ENCODE measurements at places on chromosomes 1 and 21.

DNA sequence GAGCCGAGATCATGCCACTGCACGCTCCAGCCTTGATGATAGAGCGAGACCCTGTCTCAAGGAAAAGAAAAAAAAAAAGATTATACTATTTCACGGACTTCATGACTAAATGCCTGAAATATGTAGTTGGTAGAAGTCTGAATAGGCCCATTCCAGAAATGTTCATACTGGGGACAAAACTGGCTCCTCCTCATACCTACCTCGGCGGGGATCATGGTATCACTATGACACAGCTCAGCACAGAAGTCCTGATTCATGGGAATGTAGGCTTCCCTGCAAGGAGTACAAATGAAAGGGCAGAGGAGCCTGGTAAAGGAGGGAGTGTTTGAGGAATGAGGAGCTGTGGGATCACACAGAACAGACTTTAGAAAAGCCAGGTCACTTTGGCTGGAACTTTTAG is 5.0 kb downstream of the SPATA46 start:
- no peak for DNase-seq

- peak; percentile 7 for DNase-seq
These were observed 91.6 kb upstream of the TTC39A start for GRCh38 chr1:51421964-51422363.

DNA sequence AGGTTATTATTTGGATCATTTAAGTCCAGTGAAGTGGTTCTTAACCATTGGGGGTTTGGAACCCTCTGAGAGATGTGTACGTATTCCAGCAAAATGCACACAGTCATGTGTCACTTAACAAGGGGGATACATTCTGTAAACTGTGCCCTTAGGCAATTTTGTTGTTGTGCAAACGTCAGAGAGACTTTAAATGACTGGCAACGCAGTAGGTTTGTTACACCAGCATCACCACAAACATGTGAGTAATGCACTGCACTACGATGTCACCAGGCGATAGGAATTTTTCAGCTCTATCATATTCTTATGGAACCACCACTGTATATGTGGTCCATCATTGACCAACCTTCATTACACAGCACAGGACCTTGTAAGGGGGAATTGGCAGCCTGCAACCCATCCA is 11.9 kb downstream of the AHCYL1 start:
- no peak for DNase-seq

DNA sequence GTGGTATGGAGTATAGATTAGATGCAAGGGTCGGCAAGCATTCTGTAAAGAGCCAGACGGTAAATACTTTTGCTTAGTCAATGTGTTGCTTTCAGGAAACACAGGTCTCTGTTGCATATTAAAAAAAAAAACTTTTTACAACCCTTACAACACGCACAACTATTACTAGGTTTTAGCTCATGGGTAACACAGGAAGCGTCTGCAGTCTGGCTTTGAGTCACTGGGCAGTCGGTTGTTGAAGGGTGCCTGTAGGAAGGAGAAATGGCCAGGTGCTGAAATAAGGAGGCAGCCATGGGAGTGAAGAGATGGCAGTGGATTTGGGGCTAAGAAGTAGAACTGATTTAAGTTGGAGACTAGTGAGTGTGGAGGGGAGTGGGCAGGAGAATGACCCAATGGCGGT is 192.1 kb downstream of the KCNJ6 start:
- no peak for DNase-seq

GRCh38 chr1:203693721-203694120 is 67.1 kb downstream of the ATP2B4 start:
- DNase-seq: no peak

DNA sequence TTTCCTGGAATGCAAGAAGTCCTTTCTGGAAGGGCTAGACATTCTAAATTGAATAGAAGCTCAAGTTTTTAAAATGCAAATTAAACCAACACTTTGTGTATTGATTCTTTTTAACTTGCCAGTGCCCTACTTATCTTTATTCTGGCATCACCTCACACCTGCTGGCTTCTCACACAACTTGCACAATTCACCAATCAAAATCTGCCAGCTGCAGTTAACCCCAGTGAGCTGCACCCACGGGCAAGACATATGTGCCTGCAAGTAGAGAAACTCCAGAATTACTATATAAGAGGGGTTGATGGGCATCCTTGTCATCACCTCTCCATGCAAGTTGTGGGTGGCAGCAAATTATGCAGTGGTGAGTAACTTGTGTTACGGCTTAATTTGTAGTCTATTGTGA is 11.7 kb upstream of the PLPPR4 start:
- DNase-seq: no peak

GRCh38 chr21:24163539-24163938 is 1443.7 kb downstream of the MRPL39 start:
- no peak for DNase-seq

- DNase-seq: no peak
These were observed 84.7 kb upstream of the IRF2BP2 start for GRCh38 chr1:234694661-234695060.

DNA sequence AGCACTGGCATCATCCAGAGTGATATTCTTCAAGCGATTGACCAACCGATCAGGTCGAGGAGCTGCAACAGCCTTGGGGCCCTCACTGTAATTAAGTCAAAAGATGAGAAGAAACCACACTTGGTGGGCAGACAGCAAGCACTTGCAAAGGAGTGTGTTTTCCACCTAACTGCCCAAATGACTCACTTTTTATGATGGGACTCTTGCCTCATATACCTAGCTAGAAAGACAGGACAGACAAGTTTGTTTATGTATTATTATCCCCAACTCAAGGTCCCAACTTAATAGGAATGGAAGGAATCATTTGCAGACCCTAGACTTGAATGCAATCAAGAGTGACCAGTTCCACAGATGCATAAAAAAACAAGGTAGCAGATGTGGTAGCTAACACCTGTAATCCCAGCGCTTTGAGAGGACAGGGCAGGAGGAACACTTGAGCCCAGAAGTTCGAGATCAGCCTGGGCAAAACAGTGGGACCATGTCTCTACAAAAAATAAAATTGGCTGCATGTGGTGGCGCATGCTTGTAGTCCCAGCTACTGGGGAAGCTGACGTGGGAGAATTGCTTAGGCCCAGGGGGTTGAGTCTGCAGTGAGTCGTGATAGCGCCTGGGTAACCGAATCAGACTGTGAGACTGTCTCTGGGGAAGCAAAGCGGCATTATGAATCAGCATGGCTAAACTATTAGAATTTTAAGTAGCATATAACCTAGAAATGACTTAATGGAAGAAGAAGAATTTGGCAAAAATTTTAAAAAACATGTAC is 2.3 kb upstream of the NRAS start:
- DNase-seq: no peak

GRCh38 chr1:62269851-62270495 is 49.3 kb downstream of the KANK4 start:
- no peak for DNase-seq

DNA sequence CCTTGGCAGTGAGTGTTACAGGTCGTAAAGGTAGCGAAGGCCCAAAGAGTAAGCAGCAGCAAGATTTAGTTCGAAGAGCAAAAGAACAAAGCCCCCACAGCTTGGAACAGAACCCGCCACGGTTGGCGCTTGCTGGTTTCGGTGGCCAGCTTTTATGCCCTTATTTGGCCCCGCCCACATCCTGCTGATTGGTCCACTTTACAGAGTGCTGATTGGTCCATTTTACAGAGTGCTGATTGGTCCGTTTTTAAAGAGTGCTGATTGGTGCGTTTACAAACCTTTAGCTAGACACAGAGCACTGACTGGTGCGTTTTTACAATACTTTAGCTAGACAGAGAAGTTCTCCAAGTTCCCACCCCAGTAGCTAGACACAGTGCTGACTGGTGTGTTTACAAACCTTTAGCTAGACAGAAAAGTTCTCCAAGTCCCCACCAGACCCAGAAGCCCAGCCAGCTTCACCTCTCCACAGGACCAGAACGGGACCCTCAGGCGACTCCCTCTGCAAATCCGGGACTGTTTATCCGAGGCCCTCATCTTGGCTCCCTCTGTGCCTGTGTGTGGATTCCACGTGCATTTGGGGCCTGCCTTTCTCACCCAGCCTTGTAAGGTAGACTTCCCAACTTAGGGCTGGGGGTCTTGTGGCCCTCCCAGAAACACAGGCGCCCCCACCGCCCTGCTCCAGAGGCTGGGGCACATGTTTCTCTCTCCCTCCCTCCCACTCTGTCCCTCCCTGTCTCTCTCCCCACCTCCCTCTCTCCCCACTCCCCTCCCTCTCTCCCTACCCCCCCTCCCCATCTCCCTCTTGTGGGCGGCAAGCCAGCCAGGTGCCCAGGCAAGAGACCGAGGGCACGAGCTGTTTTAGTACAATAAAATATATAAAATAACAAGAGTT is 12.6 kb downstream of the FTCD start:
- no peak for DNase-seq

GRCh38 chr1:244183037-244183436 is 132.0 kb downstream of the ZBTB18 start:
- no peak for DNase-seq

- DNase-seq: no peak
These were observed 242.1 kb downstream of the SLC45A1 start for GRCh38 chr1:8560035-8560434.

GRCh38 chr1:230371923-230372703 is 54.0 kb downstream of the PGBD5 start:
- no peak for DNase-seq

DNA sequence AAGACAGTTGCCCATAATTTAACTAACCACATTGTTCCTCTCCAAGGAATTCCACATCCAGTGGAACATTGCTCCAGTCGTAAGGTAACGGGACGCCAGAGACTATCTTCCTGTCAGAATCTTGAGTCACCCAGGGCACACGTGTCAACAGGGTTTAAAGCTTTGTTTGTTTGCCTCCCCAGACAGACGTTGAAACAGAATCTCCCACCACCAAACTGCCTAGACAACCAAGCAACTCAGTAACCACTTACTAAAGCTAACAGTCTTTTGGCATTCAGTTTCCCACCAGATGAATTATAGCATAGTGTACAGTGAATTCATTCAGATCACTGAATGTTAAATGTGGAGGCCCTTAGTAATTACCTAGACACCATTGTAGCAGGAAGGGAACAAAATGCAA is 439.5 kb downstream of the PLPP3 start:
- DNase-seq: no peak

DNA sequence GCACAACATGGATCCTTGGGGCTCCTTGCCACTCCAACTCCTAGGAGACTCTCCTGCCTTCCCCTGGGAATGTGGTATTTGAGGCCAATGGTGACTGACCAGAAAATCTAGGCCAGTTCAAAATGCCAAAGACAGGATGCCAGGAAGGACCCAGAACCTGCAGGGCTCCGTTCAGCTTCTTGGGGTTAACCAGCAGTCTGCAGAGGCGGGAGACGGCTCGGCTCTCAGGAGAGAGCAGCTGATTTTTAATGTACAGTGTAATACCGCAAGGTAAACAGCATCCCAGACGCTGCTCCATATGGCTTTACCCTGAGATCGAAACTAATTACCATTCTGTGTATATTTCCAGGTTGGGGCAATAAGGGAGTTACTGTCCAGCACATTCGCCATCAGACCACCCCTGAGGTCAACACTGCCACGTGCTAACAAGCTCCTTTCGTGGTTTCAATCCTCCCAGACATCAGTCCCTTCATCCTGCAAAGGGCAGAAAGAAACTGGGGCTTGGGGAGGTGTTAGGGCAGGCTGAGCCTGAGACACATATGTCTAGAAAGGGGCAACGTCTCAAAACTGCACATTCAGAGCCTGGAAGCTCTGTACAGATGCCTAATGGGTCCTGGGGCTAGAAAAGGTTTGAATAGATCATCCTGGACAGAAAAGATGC is 16.7 kb downstream of the ITPKB start:
- DNase-seq: no peak

DNA sequence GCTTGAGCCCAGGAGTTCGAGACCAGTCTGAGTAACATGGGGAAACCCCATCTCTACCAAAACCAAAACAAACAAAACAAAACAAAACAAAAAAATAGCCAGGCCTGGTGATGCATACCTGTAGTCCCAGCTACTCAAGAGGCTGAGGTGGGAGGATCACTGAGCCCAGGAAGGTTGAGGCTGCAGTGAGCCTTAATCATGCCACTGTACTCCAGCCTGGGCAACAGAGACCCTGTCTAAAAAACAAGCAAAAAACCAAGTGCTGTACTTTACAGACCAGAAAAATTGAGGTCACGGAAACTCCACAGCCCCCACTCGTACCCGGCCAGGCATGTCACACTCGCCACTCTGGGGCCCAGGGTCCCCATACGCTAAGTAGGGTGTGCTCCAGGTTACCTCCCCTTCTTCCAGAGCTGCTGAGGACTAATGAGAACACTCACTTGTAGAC is 22.9 kb downstream of the ATP2B4 start:
- DNase-seq: no peak

DNA sequence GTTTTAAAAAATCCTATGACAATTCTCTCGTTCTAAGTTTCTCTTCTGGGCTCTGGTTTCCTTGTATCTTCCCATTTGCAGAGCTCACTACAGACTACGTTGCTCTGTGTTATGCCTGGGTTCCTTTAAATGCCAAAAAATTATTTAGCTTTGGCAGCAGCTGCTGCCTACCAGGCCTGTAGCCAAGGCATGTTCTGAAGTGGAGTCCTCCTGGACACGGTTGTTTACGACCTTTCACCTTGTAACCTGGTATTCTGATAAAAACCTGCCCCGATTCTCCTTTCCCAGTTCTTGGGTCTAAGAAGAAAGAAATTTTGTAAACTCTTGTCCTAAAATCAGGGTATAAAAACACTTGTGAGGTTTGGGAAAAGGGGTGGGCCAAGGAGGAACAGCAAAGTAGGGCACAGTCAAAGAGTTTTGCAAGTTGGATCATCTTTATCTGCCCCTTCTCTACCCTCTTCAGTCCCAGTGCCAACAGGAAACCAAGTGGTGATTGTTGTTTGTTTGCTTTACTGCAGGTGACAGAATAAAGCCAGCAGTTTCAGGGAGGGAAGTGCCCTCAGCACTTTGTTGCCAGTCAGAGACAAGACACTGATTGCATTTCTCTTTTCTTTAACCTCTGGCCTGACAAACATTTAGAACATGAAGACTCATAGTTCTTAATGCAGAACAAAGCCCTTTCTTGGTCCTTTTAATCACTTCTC is 3.1 kb upstream of the TXNIP start:
- DNase-seq: peak; percentile 74

DNA sequence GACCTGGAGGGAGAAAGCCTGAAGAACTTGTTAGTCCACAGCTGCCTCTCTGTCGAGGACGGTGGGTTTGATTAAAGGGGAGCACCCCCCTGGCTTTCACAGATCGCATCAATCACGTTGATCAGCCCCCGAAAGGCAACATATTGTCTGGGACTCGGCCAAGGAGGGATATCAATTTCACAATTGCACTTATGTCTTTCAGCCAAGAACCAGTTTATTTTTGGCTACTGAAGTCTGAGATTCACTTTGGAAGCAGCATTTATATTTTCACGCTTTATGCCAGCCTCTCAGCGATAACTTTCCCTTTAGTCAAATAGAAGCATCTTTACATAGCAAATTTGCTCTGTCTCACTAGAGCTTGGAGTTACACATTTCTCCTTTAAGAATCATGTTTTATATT is 253.2 kb upstream of the RRP15 start:
- no peak for DNase-seq

Data from CD4-positive, alpha-beta T cell treated with Interleukin-6 at 100 ng/mL for 8 hours (primary cell).